ENCODE measurements at places on chromosomes 7 and 10.

DNA sequence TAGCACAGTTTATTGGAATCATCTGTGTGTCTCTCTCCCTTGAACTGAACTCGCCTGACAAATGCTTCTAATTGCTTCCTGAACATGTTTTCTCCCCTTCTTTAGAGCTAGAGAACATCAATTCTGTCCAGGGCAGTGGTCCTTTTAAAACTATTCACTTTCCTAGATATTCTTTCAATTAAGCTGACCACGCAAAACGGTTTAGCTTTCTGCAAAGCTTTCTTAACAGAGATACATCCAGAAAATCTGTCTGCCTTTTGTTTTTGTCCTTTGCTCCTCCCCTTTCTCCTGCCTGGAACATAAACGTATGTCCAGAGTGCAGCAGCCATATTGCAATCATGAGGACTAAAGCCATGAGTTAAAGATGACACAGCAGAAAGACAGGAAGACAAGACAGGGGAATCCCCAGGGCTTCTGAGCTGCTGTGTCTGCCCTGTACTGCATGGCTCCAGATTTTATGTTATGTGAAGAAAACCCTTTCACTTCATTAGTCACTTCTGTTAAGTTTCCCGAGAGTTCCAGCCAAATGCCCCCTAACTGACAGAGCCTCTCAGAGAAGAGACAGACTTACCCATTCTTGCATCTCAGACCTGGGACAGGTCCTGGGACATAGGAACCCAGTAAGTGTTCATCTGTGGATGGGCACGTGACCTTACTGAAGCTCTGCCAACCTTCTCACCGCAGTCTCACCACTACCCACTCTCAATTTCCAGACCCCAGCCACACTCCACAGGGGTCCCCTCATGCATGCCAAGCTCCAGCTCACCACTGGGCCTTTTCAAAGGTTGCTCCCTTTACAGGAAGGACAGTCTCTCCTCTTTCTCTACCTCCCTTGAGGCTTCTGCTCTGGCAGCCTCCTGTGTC lies 35.0 kb upstream of the CPXM2 start:
- no peak for DNase-seq

DNA sequence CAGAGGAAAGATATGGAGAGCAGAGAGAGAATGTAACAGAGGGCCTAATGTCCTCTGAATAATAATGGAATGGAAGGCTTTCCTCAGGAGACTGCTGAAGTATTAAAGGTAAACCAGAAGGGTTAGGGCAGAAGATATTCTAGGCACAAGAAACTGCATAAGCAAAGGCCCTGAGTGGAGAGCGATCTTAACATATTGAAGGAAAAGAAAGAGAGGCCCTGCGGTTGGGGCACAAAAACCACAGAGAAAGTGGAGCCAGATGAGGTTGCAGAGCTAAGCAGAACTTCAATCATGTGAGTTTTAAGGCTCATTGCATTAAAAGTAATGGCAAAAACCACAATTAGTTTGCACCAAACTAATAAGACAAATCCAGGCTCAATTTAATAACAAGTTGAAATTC lies 115.8 kb upstream of the VSTM2A start:
- no peak for DNase-seq

- no peak for DNase-seq
Measured at GRCh38 chr10:13239923-13240322, 5.7 kb upstream of the UCMA start.

- no peak for DNase-seq
Measured at GRCh38 chr7:105286441-105286840, 102.3 kb downstream of the SRPK2 start.

DNA sequence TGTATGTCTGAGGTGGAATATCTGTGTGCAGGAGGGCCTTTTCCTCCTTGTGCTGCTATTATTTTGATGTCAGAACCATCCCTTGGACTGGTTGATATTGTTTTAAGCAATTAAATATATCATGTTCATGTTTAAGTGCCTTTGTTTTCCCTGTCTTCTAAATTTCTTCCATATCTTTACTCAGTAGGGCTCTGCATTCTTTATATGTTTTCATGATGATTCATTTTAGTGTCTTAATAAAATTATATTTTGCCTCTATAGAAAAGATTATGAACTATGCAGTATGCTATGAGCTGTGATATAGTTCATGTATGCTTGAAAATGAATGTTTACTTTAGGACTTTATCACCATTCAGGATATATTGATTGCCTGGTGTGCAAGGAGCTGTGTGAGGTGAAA lies 34.8 kb downstream of the AHR start:
- no peak for DNase-seq
